ENCODE measurements at places on chromosomes 5 and 9. TPM values are rescaled to one million over a fixed set of nuclear protein-coding genes. Genes with fewer than 3 reads are reported as not detected.

The PCDHA1 gene
- not detected for total RNA-seq

The SPATA6L gene
- total RNA-seq = 16.3 TPM

The OSTF1 gene
- 91.2 TPM for total RNA-seq

The C6 gene
- 9.8 TPM for total RNA-seq

The GRM6 gene
- total RNA-seq = not detected

The PHF24 gene
- 1.3 TPM for total RNA-seq

DNA sequence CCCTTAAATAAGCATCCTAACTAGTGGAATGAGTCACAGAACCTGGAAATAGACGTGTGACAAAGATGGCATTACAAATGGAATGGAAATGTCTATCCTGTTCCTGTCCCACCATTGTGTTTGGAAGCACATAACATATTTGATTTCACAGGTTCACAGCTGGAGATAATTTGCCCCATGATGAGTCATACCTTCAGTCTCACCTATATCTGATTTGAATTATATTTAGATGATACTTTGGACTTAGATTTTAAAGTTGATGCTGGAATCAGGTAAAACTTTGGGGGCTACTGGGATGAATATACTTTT, 92.5 kb downstream of the CEMIP2 start:
- H3K27me3 ChIP-seq = no peaks in the 10 kb centered on the region
- no peak overlapping the region for H3K4me3 ChIP-seq
- no peaks in the 10 kb centered on the region for H3K36me3 ChIP-seq

- no peaks in the 10 kb centered on the region for H3K27me3 ChIP-seq
- no peak overlapping the region for H3K27ac ChIP-seq
- no peak overlapping the region for H3K4me3 ChIP-seq
- H3K36me3 ChIP-seq = no peaks in the 10 kb centered on the region
These were observed 19.8 kb upstream of the PARP8 start for GRCh38 chr5:50646591-50646990.

DNA sequence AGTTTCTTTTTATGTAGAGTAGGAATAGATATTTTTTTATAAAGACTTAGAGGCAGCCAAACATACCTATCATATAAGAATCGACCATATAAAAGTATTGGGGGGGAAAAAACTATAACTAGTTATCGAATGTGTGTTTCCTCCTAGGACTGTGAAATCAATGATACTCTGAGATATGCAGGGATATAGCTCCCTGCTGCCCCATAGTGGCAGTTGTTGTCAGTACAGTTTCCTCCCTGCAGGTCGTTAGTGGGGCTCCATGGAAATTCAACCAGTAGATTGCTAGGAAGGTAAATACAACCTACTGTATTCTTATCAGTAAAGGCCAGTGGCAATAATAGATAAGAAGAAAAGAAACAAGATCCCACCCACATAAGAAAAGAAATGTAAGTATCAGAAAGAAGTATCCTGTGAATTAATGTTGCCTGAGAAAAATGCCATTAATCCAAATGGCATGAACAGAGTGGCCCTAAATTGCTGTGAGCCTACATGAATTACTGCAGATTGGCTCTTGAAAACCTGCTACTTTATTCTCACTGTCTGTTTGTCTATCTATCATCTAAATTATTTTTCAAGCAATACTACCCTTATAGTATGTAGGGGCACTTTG, 136.9 kb upstream of the FBN2 start:
- H3K27me3 ChIP-seq = no peaks in the 10 kb centered on the region
- H3K27ac ChIP-seq = no peak overlapping the region
- no peaks in the 10 kb centered on the region for H3K4me1 ChIP-seq
- DNase-seq = no peak
- no peaks in the 10 kb centered on the region for H3K36me3 ChIP-seq
- no peak overlapping the region for H3K4me3 ChIP-seq

GRCh38 chr5:169280696-169281095, 20.2 kb downstream of the SLIT3 start:
- H3K4me3 ChIP-seq = no peak overlapping the region
- no peaks in the 10 kb centered on the region for H3K36me3 ChIP-seq
- no peak for DNase-seq
- H3K4me1 ChIP-seq = peaks cover 5% of the 10 kb centered on the region
- H3K27ac ChIP-seq = no peak overlapping the region

DNA sequence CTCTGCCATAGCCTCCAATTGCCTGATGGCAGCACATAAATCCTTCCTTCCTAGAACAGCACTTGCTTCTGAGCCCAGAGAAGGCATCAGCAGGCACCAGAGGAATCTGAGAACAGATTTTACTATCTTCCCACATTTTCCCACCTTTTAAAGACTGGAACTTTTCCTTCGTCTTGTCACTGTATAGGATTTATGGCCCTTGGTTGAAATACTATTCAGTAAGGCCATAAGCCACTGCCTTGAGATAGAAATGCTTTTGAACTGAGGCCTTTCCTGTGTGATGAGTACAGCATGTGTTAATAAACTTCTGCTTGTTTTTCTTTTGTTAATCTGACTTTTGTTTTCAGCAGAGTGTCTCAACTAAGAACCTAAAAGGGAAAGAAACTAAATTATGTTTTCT, 84.3 kb downstream of the MRPS27 start:
- DNase-seq = no peak
- no peaks in the 10 kb centered on the region for H3K27me3 ChIP-seq
- H3K36me3 ChIP-seq = peaks cover 32% of the 10 kb centered on the region
- H3K27ac ChIP-seq = no peak overlapping the region
- peaks cover 6% of the 10 kb centered on the region for H3K4me1 ChIP-seq

DNA sequence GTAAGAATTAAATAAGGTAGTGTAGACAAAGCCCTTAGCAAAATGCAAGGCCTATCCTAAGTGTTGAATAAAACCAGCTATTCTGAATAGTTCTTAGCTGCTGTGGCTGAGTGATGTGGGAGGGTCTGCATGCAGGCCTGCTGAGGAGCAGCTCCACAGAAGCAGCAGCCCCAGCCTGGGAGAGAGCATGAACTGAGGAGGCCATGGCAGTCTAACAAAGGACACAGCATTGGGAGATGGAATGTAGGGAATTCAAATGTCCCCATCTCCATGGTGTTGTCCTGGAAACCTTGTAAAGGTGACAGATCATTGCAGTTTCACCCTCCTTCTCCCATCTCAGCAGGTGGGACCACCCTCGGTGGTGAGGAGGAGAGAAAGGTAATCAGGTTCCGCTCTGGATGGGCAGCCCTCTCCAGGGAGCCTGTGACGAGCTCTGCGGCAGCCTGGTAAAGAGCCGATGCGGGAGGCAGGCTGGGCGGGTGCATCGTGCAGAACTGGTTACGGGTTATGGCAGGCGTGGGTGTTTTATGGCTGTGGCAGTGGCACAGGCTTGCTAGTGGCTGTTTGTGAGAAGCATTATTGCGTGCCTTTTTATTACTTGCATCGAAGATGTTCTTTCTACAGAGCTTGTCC, 199.9 kb upstream of the GLRA1 start:
- H3K27me3 ChIP-seq = no peaks in the 10 kb centered on the region
- no peak for DNase-seq
- no peak overlapping the region for H3K4me3 ChIP-seq
- H3K27ac ChIP-seq = no peak overlapping the region

- no peak overlapping the region for H3K4me3 ChIP-seq
- H3K36me3 ChIP-seq = no peaks in the 10 kb centered on the region
- no peak for DNase-seq
- no peak overlapping the region for H3K27ac ChIP-seq
These were observed 195.3 kb upstream of the KLF9 start for GRCh38 chr9:70609542-70610286.

DNA sequence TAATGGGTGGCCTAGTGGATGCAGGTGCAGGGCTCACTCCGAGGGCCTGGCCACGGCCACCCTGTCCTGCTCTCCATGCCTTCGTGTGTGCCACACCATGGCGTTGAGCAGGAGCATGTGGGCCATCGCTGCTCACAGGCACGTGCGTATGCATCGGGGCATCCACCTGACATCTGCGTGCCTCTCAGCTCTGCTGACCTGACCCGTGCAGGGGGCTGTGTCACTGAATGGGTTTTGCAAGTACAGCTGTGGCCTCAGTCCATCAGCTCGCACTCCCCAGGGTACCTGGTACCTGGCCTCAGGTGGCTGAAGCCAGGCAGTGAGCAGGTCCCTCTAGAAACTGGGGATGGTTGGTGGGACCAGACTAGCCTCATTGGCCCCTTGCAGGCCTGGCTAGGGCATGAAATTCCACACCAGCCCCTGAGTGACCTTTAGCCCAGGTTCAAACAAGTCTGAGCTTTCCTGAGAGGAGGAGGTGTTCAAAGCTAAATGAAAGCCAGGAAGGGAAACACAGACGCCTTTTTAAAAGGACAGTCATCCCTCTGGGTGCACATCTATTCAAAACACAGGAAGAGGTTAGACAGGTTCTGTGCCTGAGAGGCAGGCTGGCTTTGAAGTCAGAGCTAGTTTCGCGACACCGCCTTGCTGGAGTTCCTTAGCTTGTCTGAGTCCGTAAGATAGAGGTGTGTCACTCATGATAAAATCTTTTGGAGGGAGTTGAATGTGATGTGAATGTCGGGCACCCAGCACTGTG, 74.0 kb downstream of the MACROH2A1 start:
- H3K4me1 ChIP-seq = no peaks in the 10 kb centered on the region
- no peak overlapping the region for H3K27ac ChIP-seq
- DNase-seq = no peak

- H3K4me1 ChIP-seq = peaks cover 14% of the 10 kb centered on the region
These were observed 170.5 kb downstream of the NR3C1 start for GRCh38 chr5:143233031-143233430.

DNA sequence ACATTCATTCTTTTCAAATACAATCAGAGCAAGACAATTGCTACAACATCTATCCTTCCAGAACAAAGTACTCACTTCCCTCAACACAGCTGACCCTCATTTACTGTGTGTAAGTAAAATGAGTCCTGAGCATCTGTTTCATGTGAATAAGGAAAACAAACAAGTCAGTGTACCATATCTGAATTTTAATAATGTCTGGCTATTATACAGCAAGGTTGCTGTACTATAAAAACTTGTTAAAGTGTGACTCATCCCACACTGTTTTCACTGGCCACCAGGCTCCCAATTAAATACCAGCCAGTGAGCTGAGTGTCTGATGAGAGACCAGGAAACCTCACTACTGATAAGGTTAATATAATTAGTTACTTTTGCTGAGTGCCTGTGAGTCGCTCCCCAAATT, 339.8 kb downstream of the AGTPBP1 start:
- no peaks in the 10 kb centered on the region for H3K27me3 ChIP-seq
- no peak for DNase-seq
- no peak overlapping the region for H3K27ac ChIP-seq
- H3K4me1 ChIP-seq = no peaks in the 10 kb centered on the region
- H3K36me3 ChIP-seq = no peaks in the 10 kb centered on the region

- H3K27me3 ChIP-seq = no peaks in the 10 kb centered on the region
- H3K4me3 ChIP-seq = no peak overlapping the region
- H3K27ac ChIP-seq = no peak overlapping the region
- no peaks in the 10 kb centered on the region for H3K4me1 ChIP-seq
- no peaks in the 10 kb centered on the region for H3K36me3 ChIP-seq
These were observed 108.8 kb downstream of the HMHB1 start for GRCh38 chr5:143920772-143921171.

- H3K4me3 ChIP-seq = no peak overlapping the region
- H3K27me3 ChIP-seq = no peaks in the 10 kb centered on the region
- no peaks in the 10 kb centered on the region for H3K4me1 ChIP-seq
- DNase-seq = no peak
- no peaks in the 10 kb centered on the region for H3K36me3 ChIP-seq
These were observed 62.3 kb upstream of the RIOK2 start for GRCh38 chr5:97245386-97245785.

GRCh38 chr9:100072805-100073204, 26.0 kb downstream of the ERP44 start:
- no peaks in the 10 kb centered on the region for H3K4me1 ChIP-seq
- no peak for DNase-seq
- no peak overlapping the region for H3K27ac ChIP-seq
- H3K27me3 ChIP-seq = no peaks in the 10 kb centered on the region
- H3K4me3 ChIP-seq = no peak overlapping the region
- H3K36me3 ChIP-seq = no peaks in the 10 kb centered on the region

- H3K4me1 ChIP-seq = no peaks in the 10 kb centered on the region
- DNase-seq = no peak
- peaks cover 11% of the 10 kb centered on the region for H3K36me3 ChIP-seq
These were observed 226.0 kb downstream of the ROR2 start for GRCh38 chr9:91724068-91724440.

DNA sequence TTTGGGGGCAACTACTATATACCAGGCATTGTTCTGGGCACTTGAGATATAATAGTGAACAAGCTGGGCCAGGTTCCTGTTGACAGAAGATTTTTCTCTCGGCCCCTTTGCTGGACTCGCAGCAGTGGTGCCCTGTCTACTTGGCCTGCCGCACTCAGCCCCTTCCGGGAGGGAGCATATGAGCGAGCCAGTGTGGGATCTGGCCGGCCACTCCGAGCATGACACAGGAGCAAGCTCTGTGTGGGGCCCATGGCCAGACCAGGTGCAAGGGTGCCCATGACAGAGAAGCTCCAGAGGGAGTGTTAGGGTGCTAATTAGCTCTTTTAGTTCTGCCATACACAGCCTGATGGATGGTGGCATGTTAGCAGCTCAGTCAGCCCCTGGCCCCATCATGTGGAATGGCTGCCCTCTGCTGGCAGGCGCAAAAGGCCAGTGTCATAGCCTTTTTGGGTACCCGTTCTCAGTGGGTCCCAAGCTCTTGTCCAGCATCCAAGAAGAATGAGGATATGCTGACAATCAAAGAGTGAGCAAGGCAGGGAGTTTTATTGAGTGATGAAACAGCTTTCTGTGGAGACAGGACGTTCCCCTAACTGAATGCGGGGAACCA, 9.3 kb upstream of the KIF4B start:
- no peak for DNase-seq
- no peaks in the 10 kb centered on the region for H3K4me1 ChIP-seq
- no peak overlapping the region for H3K27ac ChIP-seq
- H3K36me3 ChIP-seq = no peaks in the 10 kb centered on the region

- no peak overlapping the region for H3K27ac ChIP-seq
- no peaks in the 10 kb centered on the region for H3K4me1 ChIP-seq
- no peak for DNase-seq
- no peak overlapping the region for H3K4me3 ChIP-seq
- no peaks in the 10 kb centered on the region for H3K36me3 ChIP-seq
- H3K27me3 ChIP-seq = no peaks in the 10 kb centered on the region
These were observed 100.2 kb upstream of the ZNF366 start for GRCh38 chr5:72607381-72607780.

DNA sequence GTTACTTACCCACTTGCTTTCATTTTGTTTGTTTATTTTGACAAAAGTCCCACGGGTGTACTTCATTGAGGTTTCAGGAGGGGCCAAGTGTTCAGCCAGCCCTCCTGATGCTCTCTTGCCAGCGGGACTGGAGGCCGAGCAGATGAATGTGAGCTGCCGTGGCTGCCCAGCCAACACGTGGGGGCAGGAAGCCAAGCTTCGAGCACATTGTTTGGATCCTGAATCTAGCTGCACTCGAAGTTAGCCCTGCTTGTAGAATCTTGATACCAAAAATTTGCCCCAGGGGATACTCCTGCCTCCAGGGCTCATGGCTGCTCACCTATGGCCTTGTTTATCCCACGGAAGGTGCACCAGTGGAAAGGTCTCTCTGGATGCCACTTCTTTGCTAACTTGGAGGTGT, 49.3 kb downstream of the RASGEF1C start:
- H3K4me1 ChIP-seq = peaks cover 14% of the 10 kb centered on the region
- H3K27ac ChIP-seq = no peak overlapping the region
- no peak for DNase-seq
- no peak overlapping the region for H3K4me3 ChIP-seq

- no peak overlapping the region for H3K27ac ChIP-seq
- no peak for DNase-seq
- no peak overlapping the region for H3K4me3 ChIP-seq
- H3K27me3 ChIP-seq = no peaks in the 10 kb centered on the region
- no peaks in the 10 kb centered on the region for H3K36me3 ChIP-seq
These were observed 265.1 kb downstream of the PSAT1 start for GRCh38 chr9:78562021-78562420.

GRCh38 chr5:145072889-145073288, 762.3 kb downstream of the PRELID2 start:
- H3K27ac ChIP-seq = no peak overlapping the region
- no peak for DNase-seq
- H3K4me3 ChIP-seq = no peak overlapping the region
- no peaks in the 10 kb centered on the region for H3K36me3 ChIP-seq
- H3K4me1 ChIP-seq = no peaks in the 10 kb centered on the region

Measured in lower lobe of right lung (tissue), 2 donors.